ENCODE measurements at places on chromosomes 3 and 15.
A peak's percentile ranks its signal among the peaks of the same experiment; 100 is the strongest.

- peak; percentile 2 for DNase-seq
These were observed 48.3 kb downstream of the MITF start for GRCh38 chr3:69787436-69788168.

GRCh38 chr3:188583341-188584161 is 429.6 kb downstream of the LPP start:
- peak; percentile 17 for DNase-seq

DNA sequence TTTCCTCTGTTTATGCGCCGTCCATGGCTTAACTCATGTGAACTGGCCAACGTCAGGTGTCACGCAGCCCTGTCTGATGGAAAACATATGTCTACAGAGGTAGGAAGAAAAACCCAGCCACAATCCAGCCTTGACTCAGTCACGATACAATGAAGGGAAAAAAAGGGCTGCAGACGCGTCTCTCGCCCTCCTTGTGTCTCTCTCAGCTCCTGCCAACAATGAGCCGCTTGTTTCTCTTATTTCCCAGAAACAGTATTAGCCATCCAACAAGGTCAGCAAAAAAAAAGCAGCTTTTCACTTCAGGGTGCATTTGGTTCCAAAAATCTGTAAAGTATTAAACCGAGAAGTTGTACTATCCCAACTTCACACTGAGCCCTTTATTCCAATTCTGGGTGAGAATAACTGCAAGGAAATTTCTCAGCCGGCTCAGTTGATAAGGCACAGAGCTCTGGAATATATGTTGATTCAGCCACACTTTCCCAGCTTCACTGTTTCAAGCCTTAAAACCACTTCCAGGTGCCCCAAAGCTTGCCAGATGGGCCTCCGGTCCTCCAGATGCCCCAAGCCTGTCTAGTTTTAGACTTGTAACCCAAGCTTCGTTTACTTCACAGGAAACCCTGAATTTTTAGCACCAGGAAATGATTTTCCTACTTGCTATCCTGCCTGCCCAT is 79.4 kb downstream of the TM4SF4 start:
- no peak for DNase-seq

DNA sequence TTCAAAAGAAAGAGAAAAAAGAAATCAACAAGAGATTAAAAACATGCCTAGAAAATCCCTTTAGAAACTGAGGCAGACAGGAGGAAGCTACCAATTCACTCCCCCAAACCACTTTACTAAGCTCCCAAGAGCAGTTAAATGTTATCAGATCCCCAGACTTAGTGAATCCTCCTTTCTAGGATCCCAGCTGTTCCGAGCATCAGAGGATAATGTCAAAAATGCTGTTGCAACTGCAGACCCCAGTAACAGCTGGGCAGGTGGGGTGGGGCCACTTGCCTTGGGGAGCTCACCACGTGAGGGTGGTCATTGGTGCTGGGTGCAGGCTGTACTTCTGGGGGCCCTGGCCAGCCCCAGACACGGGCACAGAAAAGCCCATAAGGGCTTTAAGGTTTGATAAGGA is 9.1 kb downstream of the POMGNT2 start:
- no peak for DNase-seq

- DNase-seq = no peak
These were observed 16.7 kb downstream of the DAPK2 start for GRCh38 chr15:64029633-64030032.

GRCh38 chr3:135083756-135084155 is 288.7 kb downstream of the EPHB1 start:
- DNase-seq = no peak

DNA sequence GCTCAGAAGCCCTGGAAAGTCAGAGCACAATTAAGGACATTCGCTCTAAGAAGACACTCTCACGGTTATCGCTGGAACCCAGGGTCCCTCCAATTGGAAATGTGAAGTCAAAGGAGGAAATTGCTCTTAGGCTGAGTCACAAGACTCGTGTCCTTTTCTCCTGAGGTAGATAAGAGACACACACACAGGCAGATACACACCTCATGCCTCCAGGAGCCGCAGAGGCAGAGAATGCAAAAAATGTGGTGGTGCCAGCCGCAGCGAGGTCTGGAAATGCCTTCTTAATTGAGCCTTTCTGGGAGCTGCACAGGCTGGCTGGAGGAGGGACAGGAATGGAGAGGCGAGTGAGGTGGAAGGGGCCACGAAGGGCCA is 189.3 kb downstream of the OPA1 start:
- no peak for DNase-seq

DNA sequence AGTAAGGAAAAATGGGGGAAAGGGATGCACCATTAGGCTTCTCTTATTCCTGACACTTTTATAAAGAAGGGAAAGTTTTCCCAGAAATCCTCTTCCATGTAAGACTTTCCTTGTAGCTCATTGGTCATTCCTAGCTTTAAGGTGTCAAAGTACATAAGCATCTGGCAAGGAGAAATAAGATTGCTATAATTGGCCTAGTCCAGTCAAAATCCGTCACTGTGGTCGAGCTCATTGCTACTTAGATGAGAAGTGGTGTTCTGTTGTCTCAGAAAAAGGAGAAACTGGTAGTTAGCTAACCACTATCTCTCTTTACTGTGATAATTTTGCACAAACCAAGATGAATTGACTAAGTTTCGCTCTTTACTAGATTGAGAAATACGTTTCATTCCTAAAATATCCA is 370.1 kb downstream of the CNTN4 start:
- DNase-seq = no peak

- DNase-seq = no peak
These were observed 95.6 kb upstream of the TJP1 start for GRCh38 chr15:29917600-29918597.

- DNase-seq = no peak
These were observed 67.9 kb downstream of the PRICKLE2 start for GRCh38 chr3:64157150-64158035.

DNA sequence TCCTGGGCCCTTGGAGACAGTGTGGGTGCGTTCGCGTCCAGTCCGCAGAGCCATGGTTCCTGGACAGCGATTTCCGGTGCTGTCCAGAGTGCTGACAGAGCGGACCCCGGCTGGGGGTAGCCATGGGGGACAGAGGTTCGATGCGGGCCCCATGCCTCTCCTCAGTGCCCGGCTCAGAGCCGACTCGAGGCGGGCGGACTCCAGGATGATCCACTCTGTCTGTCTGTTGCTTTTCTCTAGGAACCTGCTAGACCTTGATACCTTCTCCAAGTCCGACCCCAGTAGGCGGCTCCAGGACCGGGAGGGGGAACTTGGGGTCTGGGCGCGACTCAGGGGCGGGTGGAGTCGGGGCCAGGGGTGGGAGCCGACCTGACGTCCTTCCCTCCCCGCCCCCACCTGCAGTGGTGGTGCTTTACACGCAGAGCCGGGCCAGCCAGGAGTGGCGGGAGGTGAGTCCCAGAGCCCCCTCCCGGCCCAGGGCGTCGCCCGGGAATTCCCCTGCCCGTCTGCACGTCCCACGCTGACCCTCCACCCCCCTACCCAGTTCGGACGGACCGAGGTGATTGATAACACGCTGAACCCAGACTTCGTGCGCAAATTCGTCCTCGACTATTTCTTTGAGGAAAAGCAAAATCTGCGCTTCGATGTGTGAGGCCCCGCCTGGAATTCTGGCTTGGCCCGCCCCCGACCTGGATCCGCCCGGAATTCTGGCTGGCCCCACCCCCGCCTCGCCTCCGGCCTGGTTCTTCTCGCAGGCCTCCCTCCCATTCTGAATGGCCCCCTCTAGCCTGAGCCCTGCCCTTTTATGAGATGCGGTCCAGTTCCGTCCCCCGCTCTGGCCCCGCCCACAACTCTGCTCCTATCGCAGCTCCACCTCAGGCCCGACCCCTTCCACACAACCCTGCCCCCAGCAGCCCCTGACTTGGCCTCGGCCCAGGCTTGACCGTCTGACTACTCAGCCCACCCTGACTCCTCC is 1.0 kb downstream of the CPNE9 start:
- peak; percentile 33 for DNase-seq

- DNase-seq = peak; percentile 39
These were observed 58.1 kb downstream of the RSRC1 start for GRCh38 chr3:158167737-158168557.

DNA sequence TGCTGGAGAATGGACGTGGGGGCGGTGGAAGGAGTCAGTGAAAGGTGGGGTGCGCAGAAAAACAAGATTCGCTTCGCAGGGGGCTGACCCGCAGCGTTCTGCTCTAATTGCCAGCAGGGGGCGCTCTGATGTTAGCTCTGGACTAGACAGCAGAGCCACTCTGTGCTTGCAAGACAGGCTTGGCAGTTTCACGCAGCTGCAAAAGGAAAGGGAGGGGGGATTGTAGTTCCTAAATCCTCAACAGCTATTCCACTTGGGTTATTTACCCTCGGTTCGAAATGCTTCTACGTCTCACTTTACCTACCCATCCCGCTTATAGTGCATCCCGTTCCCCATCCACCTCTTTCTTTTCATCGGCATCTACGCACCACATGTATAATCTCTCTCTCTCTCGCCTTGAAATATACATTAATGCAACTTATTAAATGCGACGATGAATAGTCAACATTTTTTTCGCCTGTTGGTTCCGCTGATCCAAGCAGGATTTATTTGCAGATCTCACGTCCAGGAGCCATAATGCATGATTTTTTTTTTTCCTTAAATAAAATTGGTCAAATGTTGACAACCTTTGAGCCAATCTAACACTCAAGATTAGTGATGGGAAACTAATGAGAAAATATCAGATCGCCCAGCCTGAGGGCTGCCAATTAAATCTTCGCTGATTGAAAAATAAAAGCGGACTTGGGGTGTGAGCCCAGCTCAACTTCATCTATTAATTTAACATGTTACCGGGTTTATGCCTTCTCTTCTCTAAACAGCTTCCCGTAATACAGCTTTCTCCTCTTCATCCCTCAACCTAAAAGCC is 216.4 kb downstream of the MEIS2 start:
- peak; percentile 89 for DNase-seq

DNA sequence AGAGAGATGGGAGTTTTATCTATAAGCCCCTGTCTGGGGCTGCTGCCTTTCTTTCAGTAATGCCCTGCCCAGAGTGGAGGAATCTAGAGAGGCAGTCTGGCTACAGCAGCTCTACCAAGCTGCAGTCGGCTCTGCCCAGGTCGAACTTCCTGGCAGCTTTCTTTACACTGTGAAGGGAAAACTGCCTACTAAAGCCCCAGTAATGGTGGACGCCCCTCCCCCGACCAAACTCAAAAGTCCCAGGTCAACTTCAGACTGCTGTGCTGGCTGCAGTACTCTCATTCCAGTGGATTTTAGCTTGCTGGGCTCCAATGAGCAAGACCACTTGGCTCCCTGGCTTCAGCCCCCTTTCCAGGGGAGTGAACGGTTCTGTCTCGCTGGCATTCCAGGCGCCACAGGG is 65.9 kb upstream of the RARB start:
- DNase-seq = no peak

DNA sequence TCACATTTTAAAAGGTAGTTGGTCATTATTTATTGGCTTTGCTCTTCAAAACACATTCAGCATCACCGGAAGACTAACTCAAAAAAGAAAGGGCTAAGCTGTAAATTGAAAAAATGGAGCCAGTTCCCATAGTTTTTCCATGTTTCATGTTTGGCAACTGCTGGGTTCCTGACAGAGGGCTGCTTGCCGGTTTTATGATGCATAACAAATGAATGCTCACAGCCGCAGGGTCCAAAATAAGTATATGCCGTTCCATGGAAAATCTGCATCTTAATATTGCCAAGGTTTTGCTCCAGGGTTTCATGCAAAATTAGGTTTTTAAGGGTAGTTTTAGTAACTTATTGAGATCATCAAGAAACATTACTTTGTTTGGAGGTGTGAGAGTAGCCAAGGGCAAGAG is 15.8 kb downstream of the SLC12A1 start:
- no peak for DNase-seq

DNA sequence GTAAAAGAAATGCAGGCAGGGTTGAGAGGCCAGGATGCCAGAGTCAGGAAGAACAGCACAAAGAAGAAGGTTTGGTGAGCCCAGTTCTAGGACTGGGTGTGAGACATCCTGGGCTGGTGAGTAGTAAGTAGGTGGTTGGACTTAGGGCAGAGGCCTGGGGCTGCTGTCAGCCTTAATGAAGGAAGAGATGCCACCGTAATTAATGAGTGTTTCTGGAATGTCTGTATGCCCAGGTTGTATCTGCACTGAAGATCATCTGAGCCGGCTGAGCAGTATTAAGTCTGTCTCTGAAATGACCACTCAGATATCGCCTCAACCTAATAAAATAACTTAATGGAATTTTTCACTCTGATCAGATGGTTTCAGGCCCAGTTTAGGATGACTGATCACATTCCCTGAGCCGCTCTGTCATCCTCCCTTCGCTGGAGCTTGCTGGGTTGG is 532.9 kb upstream of the IL12A start:
- no peak for DNase-seq

GRCh38 chr3:81218023-81218422 is 543.4 kb downstream of the GBE1 start:
- peak; percentile 44 for DNase-seq

DNA sequence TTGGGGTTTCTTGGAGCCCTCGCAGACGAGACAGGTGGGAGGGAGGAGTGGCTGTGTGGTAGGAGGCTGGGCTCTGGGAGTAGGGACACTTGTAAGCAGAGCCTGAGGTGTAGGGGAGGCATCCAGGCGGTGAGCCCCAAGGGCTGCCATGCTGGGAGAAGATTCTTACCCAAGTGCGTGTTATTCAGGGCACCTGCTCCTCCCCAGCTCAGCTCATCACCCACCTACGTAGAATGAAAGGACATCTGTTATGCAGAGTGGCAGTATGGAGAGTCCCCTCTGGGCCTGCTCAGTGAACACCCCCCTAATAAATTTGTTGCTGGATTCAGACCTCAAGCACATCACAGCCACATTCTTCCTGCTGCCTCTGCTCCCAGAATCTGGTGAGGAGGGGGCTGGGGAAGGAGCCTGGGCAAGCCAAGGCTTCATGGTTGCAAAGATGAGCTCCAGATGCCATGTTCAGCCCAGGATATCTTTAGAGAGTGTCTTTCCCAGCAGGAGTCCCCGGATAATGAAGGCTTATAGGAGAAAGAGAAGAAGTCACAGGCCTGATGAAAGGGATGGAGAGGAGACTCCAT is 261.8 kb downstream of the EPHB1 start:
- DNase-seq = no peak

DNA sequence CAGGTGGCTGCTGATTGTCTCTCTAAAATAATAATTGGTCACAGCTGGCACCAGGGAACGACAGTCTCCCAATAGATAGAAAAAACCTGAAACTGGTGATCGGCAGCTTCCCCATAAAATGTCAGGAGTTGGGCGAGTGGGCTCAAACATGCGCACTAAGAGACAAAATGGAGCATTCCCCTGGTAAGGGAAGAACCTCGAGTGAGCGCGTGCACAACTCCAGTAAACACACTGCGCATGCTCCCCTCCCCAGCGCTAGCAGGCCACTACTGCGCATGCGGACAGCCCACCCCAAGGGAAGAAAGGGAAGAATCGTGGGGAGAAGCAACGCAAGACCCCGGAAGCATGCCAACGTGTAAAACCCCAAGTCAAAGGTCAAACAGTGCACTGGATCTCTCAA is 7.7 kb upstream of the STARD5 start:
- DNase-seq = no peak

GRCh38 chr15:69034352-69034751 is 19.9 kb downstream of the NOX5 start:
- no peak for DNase-seq

- no peak for DNase-seq
These were observed 199.1 kb downstream of the CDIN1 start for GRCh38 chr15:36778531-36778930.
